ENCODE measurements at places on chromosomes 2 and 18.

DNA sequence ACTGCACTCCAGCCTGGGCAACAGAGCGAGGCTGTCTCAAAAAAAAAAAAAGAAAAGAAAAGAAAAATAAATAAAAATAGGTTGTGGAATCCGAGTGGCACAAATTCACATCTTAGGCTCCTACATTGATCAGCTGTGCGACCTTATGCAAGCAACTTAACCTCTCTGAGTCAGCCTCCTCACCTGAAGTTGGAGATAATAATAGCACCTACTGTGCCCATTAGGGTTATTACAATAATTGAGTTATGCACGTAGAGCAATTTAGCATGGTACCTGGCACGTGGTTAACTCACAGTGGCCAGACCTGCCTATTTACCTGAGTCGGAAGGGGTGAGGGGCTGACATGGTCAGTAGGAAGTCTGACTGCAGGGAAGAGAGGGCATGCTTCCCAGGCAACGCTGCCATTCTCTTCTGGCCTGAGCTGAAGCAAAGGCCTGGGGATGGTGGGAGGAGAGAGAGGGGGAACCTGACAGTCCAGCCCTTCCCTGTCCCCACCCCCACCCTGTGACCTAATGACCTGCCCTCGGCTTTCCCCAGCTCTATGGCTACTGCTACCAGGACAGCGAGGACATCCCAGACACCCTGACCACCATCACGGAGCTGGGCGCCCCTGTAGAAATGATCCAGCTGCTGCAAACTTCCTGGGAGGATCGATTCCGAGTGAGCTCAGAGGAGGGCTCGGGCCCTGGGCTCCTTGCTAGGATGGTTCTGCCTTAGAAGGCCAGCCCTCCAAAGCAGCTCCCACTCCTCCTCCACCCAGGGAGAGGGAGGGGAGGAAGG, 5.1 kb downstream of the PKDCC start:
- no peak for DNase-seq

DNA sequence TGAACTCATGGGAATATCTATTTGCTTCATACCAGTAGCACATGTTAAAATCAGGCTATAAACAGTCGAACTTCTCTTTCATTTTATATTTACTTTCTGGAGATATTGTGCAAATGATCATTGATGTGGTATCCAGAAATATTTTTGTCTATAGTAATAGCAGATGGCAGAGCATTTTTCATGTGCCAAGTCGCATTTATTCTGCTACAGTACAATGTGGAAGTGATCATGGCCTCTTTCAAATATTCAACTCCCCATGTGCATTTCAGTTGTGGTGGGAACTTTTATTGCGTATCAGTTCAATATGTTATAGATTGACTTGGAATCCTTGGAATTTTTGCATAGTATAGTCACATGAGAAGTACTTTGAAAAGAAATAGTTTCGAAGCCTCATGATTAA, 57.4 kb downstream of the RHBDD1 start:
- no peak for DNase-seq

DNA sequence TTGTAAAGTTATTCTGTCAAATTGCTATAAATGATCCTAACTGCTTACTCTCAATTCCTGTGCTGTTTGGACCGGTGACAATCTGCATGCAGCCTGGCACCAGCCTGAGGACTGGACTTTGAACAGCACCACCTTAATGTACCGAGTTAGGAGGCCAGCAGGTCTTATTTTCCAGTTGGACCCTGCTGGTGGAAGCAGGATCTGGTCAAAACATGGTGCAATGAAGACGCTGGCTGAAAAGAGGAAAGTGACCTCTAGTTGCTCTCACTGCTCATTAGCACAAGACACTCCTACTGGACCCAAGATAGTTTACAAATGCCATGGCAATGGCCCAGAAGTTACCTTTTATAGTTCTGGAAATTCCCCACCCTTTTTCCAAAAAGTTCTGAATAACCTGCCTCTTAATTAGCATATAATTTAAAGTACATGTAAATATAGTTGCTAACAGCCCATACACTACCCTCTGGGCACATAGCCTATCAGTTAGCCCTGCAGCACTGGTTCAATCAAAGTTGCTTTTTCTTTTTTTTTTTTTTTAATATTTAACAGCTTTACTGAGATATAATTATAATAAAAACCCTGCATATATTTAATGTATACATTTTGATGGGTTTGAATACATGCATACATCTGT, 35.8 kb downstream of the RBKS start:
- no peak for DNase-seq

- DNase-seq: no peak
Measured at GRCh38 chr2:157058161-157058560, 199.3 kb upstream of the GALNT5 start.

DNA sequence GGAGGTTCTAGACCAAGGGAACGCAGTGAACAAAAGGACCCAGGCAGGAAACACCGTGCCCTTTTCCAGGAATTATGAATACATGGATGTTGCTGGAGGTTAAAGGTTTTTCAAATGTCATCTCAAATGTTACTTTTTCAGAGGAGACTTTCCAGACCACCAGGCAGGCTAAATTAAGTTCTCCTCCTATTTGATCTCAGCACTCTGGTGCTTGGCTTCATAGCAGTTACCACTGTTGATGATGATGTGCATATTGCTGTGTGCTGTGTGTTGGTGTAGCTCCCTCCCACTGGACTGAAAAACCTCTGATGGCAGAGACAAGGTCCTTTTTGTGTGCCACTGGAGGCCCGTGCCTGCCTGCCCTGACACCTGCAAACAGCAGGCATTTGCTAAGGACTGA, 137.3 kb upstream of the PTPRM start:
- DNase-seq: no peak

- DNase-seq: no peak
Measured at GRCh38 chr18:10210057-10210633, 244.3 kb upstream of the APCDD1 start.

DNA sequence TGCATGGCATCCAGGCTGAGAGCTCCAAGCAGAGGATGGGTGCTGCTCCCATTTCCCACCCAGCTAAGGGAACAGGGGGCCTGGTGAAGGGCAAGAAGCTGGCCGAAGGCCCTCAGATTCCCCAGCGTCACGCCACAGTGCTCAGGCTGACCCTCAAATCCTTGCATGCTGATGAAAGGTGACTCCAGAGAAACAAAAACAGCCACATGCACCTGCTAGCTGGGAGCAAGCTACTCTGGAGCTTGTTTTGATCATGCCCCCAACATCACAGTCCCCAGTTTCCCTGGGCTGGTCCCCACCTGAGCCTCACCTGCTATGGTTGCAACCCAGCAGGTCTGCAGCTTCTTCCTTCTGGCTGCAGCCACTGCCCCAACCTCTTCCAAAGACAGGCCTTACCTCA, 13.3 kb downstream of the RAB11FIP5 start:
- no peak for DNase-seq

GRCh38 chr2:212737392-212738172, 199.0 kb upstream of the ERBB4 start:
- DNase-seq: no peak
